ENCODE measurements at places on chromosomes 1 and 21.

DNA sequence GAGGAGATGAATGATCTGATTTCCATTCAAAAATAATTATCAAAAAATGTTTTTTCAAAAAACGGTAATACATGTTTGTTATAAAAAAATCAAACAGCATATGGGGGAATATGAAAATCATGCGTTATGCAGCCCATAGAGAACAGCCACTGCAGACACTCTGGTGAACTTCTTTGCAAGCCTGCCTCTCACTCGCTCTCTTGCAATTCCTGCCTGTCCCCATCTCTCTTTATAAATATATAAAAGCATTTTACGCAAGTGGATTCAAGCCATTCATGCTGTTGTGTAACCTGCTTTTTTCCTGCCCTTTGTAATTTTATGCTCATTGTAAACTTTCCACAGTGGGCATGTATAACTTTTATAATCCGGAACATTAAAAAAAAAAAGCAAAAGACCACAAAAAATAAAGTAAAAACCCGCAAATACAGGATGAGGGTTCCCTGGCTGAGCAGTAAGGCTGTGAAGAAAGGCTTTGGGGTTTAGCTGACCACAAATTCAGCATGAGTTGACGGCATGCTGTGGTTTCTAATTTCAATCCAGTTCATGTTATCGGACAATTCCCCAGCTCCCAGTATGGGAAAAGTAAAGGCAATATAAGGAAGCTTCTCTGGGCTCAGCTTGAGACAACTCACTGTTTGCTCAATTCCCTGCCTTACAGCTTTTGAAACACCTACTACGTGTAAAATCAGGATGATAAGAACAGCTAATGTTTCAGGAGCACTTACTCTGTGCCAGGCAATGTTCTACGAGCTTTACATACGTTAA is 52.8 kb upstream of the ZBTB40 start:
- no peak for DNase-seq

- DNase-seq: no peak
Measured at GRCh38 chr1:3029991-3030662, 8.9 kb downstream of the ACTRT2 start.

GRCh38 chr1:189323091-189323490 is 1154.6 kb downstream of the BRINP3 start:
- no peak for DNase-seq

- DNase-seq: no peak
Measured at GRCh38 chr1:200988693-200989092, 34.8 kb downstream of the KIF21B start.

DNA sequence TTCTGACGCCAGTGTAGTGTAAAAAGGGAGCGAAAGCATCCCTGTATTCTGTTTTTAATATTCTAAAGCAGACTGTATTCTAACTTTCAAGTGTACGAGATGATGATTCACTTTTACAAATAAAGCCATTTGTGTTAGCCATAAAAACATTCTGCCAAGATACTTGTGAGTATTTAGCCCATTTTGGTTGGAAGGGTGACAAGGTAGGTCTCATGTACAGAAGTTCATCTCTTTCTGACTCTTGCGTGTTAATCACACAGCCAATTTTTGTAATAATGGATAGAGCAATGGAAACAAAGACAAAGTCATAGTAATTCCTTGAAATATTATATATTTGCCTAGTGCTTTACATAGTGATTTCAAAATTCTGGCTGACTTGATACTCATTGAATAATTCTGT is 125.3 kb upstream of the GREM2 start:
- DNase-seq: no peak

Measured in body of pancreas (tissue), 4 donors.